ENCODE measurements at places on chromosomes 12 and 14.

DNA sequence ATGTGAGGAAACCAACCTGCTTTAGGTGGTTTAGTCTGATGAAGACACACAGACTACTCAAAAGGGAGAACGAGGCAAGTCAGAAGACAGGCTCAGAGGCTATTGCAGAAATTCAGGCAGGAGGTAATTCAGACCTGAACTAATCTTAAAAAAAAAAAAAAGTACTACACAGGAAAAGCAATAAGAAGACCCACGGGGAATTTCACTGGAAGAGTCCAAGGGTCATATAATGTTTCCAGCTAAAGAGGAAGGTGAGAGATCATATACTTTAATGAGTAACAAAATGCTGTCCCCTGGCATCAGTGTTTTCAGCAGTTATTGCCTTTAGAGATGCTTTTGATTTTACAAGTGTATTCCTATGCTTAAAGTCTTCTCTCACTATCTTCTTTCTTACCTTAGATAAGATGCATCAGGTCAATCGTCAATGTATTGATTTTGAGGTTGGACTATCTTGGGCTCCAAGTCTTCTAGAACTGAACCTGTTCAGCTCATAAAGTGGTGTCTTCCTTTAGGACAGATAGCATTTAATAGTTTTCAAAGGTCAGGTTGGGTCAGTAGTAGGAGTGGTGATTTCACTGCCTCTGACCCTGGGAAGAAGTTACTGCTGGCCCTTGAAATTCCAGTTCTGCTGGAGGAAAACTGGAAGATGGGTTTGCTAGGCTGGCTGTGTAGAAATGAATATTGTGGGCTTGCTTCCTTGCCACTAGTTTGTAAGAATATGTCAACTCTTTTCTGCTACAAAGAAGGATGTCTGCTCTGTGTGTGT is 60.0 kb downstream of the FAR2 start:
- DNase-seq = no peak

DNA sequence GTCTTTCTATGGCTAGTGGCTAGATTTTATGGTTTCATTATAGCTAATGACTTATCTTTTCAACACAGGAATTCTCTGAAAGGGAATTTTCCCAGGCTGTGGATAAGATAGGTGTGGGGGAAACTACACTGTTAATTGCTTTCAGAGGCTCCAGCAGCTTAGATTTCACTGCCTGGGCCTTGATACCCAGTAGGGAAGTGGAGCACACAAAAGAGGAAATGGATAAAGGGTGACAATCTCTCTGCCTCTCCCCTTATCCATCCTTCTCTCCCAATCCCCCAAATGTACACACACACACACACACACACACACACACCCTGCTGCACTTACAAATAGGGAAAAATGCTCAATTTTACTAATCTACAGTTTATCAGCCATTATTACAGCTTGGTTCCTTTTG is 19.1 kb downstream of the SIX4 start:
- DNase-seq = no peak

GRCh38 chr12:93200291-93200917 is 177.3 kb upstream of the NUDT4 start:
- no peak for DNase-seq

GRCh38 chr12:129670256-129670920 is 233.4 kb downstream of the TMEM132D start:
- DNase-seq = no peak

DNA sequence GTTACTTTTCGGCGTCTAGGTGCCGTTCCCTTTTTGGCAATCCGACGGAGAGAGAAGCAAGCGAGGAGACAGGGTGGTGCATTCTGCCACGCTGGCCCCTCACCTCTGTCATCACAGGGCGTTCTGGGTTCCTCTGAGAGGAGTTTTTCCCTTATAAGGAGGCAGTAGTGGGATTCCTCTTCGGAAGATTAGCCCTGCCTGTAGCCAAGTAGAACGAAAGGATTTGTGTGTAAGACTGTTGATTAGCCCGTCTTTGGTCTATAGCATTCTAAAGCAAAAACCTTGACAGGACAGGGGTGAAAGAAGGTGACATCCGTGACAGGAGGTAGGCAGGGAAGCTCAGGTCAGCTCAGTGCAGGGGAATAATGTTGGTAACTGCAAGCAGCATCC is 9.1 kb upstream of the NEMF start:
- no peak for DNase-seq

GRCh38 chr14:99752486-99753121 is 40.6 kb upstream of the EML1 start:
- no peak for DNase-seq

DNA sequence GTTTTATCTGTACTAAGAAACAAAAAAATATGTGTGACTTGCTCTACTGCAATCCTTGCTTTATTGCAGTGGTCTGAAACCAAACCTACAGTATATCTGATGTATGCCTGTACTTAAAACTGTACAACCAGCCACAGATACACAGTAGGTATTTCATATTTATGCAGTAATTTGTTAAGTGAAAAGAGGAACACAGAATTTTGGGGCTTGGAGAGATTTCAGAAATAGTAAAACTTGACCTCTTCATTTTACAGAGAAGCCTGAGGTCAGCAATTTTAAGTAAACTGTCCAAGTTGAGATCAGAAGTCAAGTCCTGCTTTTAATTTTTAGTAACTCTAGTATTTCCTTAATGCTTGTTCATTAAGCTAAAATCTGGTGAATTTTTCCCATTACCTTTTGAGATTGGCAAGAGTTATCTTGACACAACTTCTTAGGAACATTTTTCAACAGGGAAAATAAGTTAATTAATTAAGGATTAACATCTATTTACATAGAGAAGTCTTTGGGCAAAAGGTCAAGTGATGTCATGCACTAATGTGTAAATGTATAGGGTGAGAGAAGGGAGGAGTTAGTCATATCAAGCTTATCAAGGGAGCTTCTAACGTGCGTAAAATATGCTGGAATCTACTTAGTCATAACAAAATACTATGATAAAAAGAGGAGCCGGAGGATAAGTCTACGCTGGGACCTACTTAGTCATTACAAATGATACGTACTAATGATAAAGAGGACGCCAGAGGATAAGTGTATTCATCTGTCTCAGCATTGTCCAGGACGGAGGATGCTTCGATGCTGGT is 66.0 kb upstream of the GTF2A1 start:
- no peak for DNase-seq

DNA sequence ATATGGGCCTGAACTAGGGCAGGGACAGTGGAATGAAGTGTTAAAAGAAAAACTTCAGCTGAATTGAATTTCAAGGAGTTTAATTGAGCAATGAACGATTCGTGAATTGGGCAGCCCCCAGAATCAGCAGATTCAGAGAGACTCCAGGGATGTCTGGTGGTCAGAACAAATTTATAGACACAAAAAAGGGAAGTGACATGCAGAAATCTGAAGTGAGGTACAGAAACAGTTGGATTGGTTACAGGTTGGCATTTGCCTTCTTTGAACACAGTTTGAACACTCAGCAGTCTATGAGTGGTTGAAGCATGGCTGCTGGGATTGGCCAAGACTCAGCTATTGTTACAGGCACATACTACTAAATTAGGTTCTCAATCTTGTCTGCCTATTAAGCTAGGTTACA is 9.7 kb upstream of the TBPL2 start:
- DNase-seq = no peak

DNA sequence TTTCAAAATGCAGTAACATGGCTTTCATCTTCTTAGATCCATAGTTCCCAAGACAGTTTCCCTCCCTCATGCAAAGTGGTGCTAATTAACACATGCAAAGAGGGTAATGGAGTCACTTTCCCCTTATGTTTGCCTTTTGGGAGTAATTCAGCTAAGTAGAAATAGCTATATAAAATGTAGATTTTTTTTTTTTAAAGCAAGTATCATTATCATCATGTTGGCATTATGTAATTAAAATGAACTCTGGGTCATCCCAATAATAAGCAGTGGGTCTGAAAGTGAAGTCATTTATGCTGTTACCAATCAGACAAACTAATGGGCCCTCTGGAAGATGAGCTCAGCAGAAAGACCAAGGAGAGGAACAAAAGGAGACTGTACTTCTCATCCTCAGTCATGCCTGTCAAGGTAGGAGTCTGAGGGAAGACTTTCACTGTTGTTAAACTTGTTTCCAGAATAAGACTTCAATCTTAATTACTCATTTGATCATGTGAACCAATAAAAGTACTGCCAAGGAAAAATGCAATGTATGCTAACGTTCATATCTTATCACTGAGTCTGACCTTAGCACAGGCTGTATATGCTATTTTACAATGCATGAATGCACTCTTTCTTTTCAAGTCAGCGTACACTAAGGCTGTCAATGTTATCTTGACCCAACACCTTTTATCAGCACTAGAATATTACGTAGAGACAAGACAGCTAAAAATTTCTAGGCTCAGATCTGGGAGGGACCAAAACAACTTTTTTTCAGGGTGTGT is 26.8 kb downstream of the AREL1 start:
- no peak for DNase-seq

- DNase-seq = no peak
Measured at GRCh38 chr12:105481392-105482300, 151.2 kb downstream of the C12orf75 start.

DNA sequence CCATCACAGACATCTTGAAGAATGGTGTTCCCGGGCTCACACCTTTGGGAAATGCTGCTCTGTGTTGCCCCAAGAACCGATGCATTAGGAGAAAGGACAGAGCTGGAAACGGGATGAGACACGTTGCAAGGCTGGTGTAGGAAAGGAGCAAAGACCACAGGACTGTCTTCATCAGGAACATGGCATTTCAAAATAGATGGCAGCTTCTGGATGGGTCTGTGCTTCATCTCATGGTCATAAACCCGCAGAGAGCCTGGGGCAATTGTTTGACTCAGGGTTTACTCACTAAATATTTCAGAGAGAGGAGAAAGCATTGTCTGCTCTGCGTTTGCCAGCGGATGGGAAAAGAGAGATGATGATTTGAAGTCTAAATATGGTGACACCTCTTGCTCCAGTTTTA is 76.3 kb downstream of the CACNA1C start:
- DNase-seq = no peak

DNA sequence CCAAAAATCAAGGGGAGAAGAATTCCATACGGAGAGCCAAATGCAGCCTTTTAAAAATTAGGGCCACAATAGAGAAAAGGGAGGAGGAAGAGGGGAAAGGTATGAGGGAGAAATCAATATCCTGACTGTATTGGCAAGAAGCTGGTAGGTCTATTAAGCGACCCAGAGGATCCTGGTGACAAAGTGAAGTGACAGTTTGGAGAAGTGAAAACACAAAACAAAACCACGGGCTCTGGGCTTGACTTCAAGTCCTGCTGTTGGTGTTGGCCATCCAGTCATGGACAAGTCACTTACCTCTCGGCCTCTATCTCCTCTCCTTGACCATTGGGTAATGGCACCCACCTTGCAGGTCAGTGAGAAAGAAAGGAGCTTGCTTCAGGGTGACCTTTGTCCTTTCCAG is 47.0 kb upstream of the KCNA5 start:
- DNase-seq = no peak

DNA sequence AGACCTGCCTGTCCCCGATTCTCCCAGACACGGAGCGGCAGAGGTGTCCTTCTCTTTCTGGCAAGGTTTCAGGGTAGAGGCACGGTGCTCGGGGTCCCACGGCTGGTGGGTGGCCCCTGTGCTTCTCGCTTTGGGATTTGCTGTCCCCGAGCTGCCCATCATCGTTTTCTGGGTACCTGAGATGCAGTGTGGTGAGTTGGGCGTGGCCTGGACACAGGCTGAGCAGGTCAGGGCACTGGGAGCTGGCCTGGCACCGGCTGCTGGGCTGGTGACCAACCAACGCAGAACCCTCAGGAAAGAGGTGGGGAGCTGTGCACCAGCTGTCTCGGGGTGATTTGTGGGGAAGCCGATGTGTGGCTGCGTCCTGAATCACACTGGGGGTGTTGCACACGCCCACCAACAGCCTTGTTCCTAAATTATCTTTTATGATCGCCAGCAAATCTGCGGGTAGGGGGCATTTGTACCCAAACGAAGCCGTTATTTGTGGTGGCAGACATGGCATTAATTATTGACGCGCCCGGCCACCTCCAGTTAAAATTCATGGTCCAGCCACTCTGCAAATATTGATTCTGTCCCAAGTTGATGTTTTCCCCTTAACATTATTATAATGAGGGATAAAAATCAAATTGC is 61.0 kb downstream of the KIF26A start:
- no peak for DNase-seq

DNA sequence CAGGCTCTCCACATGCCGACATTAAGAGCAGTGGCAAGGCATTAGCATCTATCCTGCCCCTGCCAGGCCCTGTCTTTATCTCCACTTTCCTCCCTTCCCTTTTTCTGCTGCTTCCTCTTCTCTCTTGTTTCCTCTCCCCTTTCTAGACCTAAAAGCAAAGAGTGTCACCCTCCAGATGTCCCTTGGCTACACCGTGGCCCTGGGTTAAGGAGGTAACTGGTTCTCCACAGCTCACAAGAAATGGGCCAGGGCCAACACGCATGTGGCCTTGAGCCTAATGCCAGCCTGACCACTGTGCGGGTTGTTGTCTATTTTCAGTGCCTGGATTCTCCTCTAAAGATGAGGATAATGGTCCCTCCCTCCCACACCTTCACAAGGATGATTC is 41.7 kb upstream of the DDX11 start:
- DNase-seq = no peak

DNA sequence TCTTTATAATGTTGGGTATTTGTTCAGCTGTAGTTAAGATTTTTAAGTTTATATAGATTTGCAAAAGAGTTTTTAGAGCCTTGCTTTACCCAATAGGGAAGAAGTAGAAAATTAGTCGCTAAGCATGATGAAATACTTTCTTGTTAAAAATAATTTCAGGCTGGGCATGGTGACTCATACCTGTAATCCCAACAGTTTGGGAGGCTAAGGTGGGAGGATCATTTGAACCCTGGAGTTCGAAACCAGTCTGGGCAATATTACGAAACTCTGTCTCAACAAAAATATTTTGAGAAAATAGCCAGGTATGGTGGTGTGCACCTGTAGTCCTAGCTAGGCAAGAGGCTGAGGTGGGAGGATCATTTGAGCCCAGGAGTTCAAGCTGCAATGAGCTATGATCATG is 18.7 kb upstream of the SCFD1 start:
- DNase-seq = no peak

DNA sequence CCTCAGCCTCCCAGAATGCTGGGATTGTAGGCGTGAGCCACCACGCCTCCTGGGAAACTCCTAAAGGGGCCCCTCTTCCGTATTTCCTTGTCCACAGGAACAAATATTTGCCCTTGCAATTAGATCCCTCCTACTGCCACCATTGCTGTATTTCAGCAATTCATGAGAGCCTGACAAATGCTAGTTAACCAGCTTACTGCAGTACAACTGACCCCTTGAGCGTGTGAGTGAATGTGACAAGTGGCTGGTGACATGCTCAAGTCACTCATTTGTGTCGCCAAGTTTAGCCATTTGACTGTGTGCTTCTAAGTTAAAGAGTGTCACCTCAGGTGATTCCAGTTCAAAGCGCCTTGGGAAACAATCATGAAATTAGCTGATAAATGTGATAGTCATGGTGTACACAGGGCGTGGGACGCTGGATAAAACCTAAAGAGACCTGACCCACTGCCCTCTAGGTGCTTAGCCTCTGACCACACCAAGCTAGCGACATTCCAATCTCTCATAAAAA is 56.1 kb upstream of the MAP1LC3B2 start:
- no peak for DNase-seq

DNA sequence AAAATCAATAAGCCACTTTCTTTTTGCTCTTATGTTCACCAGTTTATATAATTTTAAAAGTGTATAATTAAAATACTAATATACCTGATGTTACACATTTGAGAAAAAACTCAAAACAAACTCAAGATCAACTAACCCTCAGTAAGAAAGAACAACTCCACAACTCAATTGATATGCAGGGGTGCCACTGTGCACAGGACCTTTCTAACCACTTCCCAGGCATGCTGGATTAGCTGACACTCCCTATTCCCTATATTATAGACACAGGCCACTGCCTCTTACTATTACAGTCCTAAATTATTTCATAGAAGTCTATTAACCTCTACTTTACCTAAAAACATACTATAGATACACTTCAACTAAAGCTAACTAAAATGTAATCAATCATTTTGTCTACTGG is 191.7 kb upstream of the KRR1 start:
- DNase-seq = no peak
